NCI-H1436 treated with DMSO at 0.1 percent for 48 hours (cell line): ENCODE measurements at places on chromosomes 3 and 15.

DNA sequence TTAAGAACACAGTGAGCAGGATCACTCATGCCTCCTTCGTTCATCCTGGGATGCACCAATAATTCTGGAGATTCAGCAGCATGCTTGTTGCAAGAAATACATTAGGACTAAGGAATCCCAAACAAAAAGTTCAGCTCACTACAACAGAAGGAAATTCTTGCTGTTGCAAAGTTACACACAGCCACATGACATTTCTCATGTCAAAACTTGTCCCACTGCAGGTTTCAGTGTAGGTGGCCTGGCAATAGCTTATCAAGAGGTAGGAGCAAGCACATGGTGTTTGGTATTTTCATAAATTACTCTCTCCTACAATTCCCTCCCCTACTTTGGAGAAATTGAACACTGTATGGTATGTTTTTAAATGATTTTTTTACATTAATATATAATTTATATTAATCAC, 399.6 kb upstream of the EPHA3 start:
- no peak for DNase-seq

GRCh38 chr3:192408647-192409200, 318.6 kb downstream of the FGF12 start:
- DNase-seq, result no peak

GRCh38 chr15:48250640-48251076, 44.6 kb downstream of the SLC12A1 start:
- no peak for DNase-seq

- no peak for DNase-seq
Measured at GRCh38 chr3:11509173-11510000, 134.3 kb downstream of the VGLL4 start.

DNA sequence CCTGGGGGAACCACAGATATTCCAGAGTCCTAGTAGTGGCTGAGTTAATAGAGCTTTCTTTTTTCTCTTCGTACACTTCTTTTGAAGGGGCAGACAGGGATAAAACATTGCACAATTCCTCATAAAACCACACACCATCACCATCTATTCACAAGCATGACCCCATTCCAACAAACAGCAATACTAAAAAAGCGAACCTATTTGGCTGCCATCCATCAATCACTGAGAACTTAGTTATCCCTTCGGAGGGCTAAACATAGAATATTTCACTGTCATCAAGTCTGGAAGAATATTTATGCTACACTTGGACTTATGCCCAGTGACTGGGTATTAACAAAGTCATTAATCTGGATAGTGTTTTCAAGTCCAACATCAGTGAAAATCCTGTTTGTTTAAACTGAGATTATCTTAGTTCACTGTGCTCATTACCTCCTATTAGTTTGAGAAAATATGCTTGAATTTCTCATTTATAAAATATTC, 80.3 kb upstream of the PRTG start:
- no peak for DNase-seq

- DNase-seq, result no peak
Measured at GRCh38 chr15:92811148-92811913, 88.8 kb upstream of the CHD2 start.

- no peak for DNase-seq
Measured at GRCh38 chr3:149299938-149300801, 33.3 kb downstream of the TM4SF18 start.

GRCh38 chr15:62684123-62684808, 358.3 kb upstream of the TPM1 start:
- no peak for DNase-seq

DNA sequence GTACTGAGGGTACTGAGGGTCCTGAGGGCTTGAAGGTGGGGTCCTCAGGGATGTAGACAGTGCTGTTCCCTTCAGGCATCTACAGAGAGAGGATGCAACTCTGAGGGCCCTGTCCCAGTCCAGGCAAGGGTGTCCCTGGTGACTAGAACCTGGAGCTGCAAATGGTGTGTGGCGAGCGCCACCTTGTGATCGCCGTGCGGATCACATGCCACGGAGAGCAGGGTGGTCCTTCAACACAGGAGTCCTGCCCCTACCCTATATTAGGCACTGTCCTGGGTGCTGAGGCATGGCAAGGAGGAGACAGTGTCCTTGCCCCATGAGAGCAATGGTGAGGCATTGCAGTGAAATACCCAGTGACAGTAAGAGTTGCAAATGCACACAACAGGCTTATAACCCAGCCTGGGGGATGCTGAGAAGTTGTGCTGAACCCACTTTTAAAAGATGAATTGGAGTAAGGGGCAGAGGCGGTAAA, 23.6 kb downstream of the RHCG start:
- peak; percentile 18 for DNase-seq

GRCh38 chr15:49134683-49135341, 20.6 kb downstream of the COPS2 start:
- no peak for DNase-seq

DNA sequence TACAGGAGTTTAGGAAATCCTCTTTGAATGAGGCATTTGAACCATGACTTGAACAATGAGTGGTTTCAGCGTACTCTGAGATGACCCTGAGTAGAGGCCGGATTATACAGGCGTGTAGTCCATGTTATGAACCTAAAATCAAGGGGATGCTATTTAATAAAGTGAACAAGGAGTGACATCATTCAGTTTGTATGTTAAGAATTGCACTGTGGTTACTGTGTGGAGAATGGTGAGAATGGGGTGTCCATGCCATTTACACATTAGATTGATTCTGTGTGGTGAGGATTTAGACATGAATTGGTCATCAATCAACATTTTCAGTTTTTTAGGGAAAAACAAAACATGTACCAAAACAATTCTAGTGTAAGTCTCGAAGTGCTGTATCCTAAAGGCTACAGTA, 65.8 kb downstream of the TPRG1 start:
- DNase-seq, result no peak

GRCh38 chr3:179852142-179852905, 184.4 kb downstream of the PEX5L start:
- DNase-seq, result no peak

DNA sequence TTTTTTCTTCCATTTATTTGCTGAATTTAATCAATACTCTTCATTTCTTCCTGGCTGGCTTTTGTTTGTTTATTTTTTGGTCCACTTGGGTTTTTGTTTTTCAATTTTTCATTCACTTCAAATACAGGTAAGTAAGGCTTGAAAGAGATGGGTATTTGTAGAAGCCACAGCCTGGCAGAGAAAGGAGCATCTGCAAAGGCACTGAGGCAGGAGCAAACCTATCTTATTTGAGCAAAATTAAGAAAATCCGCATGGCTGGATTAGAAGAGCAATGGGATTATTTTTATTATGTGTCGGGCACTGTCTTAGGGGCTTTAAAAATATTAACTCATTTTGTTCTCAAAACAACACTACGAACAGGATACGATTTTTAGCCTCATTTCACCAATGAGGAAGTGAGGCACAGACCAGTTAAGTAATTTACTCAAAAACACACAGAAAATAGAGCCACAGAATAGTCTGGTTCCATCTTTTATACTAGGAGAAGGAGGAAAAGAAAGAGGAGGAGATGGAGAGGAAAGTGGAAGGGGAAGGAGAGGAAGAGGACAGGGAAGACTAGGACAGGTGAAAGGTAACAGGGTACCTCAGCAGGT, 35.1 kb upstream of the CCDC80 start:
- DNase-seq, result no peak

- no peak for DNase-seq
Measured at GRCh38 chr3:94787734-94788270, 724.9 kb downstream of the NSUN3 start.

GRCh38 chr3:21484057-21484827, 266.8 kb downstream of the ZNF385D start:
- no peak for DNase-seq

DNA sequence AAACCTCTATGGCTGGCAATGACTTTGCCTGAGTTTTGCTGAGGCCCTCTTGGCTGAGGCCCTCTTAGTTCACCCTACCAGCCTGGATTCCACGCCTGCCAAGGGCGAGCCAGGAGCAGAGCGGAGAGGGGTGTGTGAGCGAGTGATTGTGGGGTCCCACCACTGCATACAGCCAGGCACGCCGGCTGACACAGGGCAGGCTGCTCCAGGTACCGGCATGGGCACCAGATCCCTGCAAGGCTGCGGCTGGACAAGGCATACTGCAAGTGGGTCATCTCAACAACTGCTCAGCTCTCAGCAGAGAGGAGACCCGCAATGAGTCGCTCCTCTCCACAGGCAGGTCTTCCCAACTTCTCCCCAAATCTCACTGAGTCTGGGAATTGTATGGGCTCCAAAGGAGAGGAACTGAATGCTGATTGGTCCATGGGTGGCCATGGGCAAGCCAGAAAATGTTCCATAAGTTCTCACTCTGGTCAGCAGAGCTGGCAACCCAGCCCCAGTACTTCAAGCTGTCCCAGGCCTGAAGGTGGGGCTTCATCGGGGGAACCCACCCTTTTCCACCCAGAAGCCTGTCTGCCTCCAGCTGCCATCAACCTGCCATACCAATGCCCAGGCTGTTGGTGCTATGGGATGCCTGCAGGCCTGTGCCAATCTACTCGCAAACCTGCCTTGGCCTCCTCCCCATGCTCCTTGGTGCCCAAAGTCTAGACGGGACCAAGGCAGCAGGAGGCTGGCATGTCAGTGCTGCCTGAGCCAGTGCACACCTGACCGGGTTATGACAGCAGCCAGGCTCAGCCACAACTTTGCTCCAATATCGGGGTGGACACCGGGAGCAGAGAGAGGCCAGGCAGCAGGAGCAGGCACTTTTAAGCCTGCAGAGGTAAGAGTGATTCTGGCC, 1273.6 kb upstream of the GBE1 start:
- no peak for DNase-seq

- DNase-seq, result no peak
Measured at GRCh38 chr15:39640665-39641064, 59.8 kb downstream of the THBS1 start.

GRCh38 chr3:64344721-64345207, 119.5 kb upstream of the PRICKLE2 start:
- no peak for DNase-seq

DNA sequence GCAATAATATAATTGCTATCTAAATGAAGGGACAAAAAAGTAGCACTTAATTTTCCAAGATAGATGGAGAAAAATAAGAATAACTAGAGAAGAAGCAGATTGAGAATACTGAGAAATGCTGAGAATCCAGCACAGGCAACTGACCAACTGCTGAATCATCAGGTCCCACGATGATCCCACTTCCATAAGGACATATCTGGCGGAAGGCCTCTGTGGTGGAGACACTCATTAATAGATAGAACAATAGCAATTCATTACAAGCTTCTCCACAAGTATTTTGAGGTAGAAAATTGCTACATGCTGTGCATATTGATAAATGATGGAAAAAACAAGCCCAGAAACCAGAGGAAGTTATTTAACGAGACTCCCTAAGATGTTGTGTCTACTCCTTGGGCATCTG, 105.9 kb downstream of the DUT start:
- DNase-seq, result no peak

GRCh38 chr3:120461416-120461815, 10.6 kb upstream of the FSTL1 start:
- DNase-seq, result no peak

- no peak for DNase-seq
Measured at GRCh38 chr3:142963234-142963515, 299 bp downstream of the PAQR9 start.

DNA sequence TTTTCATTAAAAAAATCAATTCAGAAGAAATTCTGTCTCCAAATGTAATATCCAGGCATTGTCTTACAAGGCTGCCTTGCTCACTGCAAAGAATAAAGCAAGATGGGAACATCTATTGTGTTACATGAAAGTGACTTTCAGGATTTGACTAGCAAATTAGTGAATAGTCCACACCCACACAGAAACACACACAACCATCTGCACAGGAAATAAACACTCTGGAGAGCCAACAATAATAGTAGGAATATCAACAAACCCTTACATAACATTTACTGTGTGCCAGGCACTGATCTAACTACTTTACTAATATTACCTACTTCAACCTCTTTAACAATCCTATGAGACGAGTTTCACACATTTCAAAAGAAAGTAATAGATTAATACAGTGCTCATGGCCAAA, 28.9 kb upstream of the ZNF385D start:
- DNase-seq, result no peak

DNA sequence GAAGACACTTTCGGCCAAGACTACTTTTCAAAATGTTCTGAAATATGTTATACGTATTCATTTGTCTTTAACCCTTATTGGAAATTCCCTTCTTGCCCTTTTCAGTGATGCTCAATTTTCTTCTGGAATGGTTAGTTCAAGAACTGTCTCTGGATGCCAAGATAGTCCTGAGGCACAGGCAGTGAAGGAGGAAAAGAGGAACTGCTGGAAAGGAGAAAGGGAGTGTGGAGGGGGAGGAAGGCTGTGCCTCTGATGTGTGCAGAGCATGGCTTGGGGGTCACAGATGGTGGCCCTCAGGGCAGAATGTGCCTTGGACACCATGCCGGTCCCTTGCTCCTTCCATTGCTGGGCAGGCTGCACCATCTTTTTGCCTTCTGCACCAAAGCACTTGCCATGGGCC, 73.7 kb downstream of the CEP63 start:
- no peak for DNase-seq

DNA sequence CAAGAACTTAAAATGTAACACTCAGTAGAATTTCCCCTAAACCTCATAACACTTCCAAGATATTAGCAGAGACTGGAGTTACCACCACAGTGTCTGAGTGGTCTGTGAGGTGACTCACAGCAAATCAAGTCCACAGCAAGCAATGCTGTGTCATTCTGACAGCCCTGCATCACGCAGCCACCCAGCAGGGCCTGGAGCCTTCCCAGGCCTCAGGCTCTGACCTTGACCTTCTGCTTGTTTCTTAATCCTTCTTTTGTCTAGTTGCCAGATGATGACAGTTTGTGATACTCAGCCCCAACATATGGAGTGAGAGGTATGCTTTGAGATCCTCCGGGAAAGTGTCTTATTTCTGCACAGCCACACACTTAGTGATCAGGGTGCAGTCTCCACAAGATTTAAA, 82.5 kb downstream of the TOP2B start:
- no peak for DNase-seq

DNA sequence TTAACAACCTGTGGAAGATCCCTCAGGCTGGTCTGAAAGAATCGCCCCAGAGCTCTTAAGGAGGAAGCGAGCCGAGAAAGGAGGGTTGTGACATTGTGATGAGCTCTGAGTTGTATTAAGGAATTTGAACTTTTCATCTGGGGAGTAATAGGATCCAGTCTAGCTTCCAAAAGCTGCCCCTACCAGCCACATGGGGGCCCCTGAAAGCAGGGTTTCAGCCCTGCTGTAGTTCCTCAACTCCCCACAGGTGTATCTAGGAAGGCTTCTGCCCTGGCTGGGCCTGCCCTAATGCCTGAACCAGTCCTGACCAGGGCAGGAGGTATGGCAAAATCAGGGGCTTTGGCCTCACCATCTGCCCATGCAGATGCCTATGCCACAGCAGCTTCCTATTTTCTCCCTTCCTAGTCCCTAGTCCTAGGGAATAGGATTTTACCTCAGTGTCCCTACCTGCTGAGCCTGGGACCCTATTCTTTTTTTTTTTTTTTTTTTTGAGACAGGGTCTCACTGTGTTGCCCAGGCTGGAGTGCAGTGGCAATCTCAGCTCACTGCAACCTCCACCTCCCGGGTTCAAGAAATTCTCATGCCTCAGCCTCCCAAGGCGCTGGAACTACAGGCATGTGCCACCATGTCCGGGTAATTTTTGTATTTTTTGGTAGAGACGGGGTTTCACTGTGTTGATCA, 5.0 kb upstream of the AP3S2 start:
- DNase-seq, result no peak
